ENCODE measurements at places on chromosomes 7 and 10.

DNA sequence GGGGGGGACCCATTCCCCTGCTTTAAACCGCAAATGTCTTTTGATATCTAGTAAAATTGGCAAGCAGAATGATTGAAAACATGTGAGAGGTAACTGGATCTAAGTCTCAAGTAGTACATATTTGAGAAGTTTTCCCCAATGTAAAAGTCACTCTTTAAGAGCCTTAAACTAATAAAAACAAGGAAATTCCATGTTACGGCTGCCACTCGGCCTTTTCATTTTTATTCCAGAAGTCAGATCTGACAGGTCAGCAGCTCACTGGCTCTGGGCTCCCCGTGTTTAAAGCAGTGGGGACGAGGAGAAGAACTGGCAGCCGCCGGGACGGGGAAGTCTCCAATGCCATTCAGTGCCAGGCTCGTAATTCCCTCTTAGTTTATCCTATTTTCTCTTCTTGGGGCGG lies 80.7 kb downstream of the CUX1 start:
- no peak for DNase-seq

DNA sequence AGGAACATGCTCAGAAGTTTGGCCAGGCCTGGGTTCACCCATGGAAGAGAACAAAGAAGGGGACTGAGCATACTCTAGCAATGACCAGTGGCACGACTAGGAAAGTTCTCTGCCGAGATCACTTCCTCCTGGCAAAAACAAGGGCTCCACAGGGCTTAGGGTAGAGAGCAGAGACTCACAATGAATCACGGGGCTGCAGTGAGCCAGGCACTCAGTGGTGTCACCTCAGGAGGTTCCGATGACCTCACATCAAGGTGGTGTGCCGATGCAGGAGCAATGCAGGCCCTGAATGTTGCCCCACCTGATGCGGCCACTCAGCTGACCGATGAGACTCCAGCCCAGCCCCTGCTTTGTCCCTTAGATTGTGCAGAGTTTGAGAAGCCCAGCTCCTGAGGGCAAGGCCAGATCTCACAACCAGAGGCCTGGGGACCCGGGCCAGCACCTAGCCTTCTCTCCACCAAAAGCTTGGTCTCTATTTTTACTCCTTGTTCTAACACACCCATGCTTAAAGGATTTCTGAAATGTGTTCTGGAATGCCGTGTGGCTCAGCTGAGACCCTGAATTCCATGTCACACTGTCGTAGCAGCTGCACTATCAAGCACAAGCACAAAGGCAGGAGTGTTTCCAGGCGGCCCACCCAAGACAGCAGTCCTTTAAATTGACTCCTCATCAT lies 60.9 kb downstream of the COBL start:
- DNase-seq = no peak

GRCh38 chr7:116674508-116675173 lies 2.6 kb downstream of the MET start:
- no peak for DNase-seq

- no peak for DNase-seq
Measured at GRCh38 chr10:73357166-73357565, 1.5 kb downstream of the CFAP70 start.

- DNase-seq = no peak
Measured at GRCh38 chr10:121455377-121455776, 142.9 kb downstream of the FGFR2 start.

- no peak for DNase-seq
Measured at GRCh38 chr10:24974976-24975375, 22.6 kb upstream of the PRTFDC1 start.

DNA sequence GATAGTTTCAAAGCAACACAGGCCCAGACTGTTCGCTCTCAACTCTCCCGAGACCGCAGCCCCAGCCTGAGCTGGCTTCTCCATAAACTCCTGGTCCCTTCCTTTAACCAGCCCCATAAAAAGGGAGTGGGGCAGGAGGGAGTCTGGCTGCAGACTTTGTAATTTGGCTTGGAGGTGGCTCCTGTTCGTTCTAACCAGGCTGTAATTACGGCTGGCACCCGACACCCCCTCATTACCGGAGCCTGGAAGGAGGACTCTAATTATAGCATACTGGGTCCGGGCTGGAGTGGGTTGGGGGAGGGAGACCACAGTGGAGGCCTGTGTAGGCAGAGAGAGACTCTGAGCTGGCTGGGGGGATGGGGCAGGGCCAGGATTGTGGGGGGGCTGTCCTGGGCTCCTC lies 49.7 kb downstream of the UNC5B start:
- DNase-seq = no peak

- no peak for DNase-seq
Measured at GRCh38 chr10:103155471-103156085, 37.5 kb downstream of the NT5C2 start.

- DNase-seq = no peak
Measured at GRCh38 chr7:132255898-132256297, 320.4 kb downstream of the PLXNA4 start.

GRCh38 chr10:124184208-124184830 lies 90.9 kb upstream of the CHST15 start:
- no peak for DNase-seq

DNA sequence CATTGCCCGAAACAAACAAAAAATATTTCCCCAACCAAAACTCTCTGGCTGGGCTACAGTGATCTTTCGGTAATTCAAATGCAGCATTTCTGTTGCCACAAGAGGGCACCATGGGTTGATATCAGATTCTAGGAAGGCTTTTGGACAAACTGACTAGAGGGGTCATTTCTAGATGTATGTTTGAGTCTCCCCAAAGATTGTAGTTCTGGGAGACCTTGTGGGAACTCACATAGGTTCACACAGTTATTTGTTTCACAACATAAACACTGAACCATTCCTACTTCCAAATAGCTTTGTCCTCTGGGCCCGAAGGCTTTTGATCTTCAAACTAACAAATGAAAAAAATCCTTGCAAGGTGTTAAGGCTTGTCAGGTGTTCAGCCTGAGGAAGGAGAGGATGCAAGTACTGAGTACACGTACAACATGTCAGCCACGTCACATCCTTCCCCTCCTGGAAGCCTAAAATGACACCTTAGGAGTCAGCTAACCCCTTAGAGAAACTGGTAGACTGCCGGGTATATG lies 37.0 kb upstream of the IL15RA start:
- peak; percentile 75 for DNase-seq
